ENCODE measurements at places on chromosomes 5 and 9. TPM values are rescaled to one million over a fixed set of nuclear protein-coding genes. Genes with fewer than 3 reads are reported as not detected.

The MEIKIN gene
- total RNA-seq = not detected

The DPYSL3 gene
- total RNA-seq = 24.6 TPM

The ANXA2R gene
- 3.1 TPM for total RNA-seq

The PCDHGC3 gene
- total RNA-seq = 6.6 TPM

The DMRTA1 gene
- 0.56 TPM for total RNA-seq

The TMEM174 gene
- not detected for total RNA-seq

The IFNB1 gene
- not detected for total RNA-seq

The DRD1 gene
- 0.07 TPM for total RNA-seq

The PCDHA5 gene
- 0.52 TPM for total RNA-seq

The SLCO6A1 gene
- not detected for total RNA-seq

The KLHL3 gene
- 0.07 TPM for total RNA-seq

The SHISAL2B gene
- not detected for total RNA-seq

The IGIP gene
- 0.60 TPM for total RNA-seq

The ADAMTSL2 gene
- total RNA-seq = not detected

The NUP188 gene
- total RNA-seq = 46.4 TPM

The SOWAHA gene
- 0.18 TPM for total RNA-seq

The KCNN2 gene
- total RNA-seq = 0.14 TPM

Measured in A549 treated with dexamethasone at 1 μM for 4 hours (cell line).